ENCODE measurements at places on chromosomes 3 and 15.

DNA sequence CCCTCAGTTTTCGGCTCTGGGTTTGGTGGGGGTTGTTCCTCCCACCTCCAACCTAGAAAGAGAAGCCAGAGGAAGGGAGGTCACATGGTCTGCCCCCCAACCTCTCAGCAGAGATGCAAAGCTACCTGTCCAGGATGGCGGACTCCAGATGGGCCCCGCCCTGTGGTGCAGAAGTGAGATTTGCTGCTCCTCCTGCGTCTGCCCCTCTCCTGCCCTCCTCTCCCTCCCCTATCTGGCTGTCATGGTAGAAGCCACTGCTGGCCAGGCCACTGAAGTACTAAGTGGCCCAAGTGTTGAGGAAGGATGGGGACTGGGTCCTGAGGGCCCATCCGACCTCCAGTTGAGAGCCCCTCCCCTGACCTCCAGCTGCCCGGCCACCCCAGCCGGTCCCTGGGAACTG lies 2.1 kb upstream of the SEMA3B start:
- DNase-seq = peak; percentile 33

DNA sequence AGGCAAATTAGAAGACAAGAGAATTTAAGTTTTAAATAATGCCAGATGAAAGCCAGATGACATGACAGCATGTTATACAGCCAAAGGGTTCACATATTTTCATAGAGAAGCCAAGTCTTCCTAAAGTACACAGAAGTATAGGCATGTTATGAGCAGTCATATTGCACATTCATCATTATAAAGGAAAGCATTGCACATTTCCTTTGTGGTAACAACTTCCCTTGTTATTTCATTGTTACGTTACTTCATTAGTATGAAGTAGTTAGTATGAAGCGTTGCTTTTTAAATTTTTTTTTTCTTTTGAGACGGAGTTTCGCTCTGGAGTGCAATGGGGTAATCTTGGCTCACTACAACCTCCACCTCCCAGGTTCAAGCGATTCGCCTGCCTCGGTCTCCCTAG lies 4.6 kb upstream of the ABCC5 start:
- DNase-seq = no peak

DNA sequence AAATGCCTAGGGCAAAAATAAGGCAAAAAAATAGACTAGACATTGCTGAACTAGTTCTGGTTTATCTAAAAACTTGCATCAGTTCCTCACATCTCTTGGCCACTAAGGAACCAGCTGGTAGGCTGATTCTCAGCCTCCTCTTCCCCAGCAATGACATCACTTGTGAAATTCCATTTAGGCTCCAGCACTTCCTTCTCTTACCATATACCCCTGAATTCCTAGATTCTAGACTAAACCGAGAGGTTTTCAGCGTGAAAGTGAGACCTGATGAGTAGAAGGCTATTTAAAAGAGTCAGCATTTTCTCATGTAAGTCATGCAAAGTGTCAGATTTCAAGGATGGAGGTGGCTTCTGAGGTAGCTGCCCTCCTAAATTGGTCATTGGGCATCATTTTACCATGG lies 247.1 kb upstream of the CDIN1 start:
- no peak for DNase-seq

DNA sequence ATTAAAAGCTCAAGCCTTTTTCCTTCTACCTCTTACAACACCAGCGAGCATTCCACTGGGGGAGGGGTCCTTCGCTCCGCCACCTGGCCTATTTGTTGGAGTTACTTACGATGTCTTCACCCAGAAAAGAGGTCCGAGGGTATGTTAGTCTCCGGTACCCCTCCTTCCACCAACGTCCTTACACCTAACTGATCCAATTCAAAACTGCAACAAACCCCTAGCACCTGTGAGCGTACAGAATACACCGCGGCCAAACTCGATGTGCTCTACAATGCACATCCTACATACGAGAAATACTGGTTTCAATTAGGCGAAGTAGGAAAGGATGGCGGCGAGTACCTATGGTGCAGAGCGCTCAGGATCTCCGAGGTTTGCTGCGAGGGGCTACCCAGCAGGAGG lies 944 bp downstream of the SLITRK3 start:
- DNase-seq = peak; percentile 52

DNA sequence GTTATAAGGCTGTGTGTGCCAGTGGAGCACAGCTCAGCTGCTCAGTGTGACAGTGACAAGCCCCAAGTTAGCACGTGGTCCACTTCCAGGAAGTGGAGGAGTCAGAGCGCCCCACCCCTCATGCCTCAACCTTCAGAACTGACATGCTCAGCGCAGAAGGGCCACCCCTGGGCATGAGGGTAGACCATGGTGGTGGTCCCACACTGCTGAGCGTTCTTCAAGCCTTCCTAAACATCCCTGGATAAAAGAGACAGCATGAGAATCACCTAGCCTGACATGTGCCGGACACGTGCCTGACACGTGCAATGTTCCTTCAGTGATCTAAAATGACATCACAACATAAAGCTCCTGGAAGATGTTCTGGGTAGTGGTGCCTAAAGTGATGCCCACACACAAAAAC lies 16.8 kb downstream of the ATP10A start:
- DNase-seq = no peak

GRCh38 chr3:76958274-76958673 lies 81.6 kb upstream of the ROBO2 start:
- DNase-seq = peak; percentile 2

- DNase-seq = peak; percentile 5
Observed at GRCh38 chr3:2156244-2156847, 57.7 kb downstream of the CNTN4 start.

DNA sequence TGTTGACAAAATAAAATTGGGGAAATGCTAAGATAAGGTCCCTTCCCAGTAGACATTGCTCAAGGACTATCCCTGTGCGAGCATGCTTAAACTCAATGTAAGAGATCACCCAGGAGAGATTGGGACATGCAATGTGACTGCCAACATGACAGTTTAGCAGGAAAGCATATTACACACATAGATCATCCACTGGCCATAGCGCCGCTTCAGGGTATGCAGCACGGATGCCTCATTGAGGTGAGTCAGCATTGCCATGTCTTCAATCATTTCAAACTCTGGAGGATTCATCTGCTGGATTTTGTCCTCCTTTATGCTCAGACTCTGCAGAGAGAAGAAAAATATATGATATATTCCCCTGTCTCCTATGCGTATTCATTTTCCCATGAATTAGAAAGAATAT lies 8.9 kb downstream of the MYH15 start:
- no peak for DNase-seq

GRCh38 chr3:58329150-58329921 lies 3.4 kb upstream of the PXK start:
- no peak for DNase-seq

DNA sequence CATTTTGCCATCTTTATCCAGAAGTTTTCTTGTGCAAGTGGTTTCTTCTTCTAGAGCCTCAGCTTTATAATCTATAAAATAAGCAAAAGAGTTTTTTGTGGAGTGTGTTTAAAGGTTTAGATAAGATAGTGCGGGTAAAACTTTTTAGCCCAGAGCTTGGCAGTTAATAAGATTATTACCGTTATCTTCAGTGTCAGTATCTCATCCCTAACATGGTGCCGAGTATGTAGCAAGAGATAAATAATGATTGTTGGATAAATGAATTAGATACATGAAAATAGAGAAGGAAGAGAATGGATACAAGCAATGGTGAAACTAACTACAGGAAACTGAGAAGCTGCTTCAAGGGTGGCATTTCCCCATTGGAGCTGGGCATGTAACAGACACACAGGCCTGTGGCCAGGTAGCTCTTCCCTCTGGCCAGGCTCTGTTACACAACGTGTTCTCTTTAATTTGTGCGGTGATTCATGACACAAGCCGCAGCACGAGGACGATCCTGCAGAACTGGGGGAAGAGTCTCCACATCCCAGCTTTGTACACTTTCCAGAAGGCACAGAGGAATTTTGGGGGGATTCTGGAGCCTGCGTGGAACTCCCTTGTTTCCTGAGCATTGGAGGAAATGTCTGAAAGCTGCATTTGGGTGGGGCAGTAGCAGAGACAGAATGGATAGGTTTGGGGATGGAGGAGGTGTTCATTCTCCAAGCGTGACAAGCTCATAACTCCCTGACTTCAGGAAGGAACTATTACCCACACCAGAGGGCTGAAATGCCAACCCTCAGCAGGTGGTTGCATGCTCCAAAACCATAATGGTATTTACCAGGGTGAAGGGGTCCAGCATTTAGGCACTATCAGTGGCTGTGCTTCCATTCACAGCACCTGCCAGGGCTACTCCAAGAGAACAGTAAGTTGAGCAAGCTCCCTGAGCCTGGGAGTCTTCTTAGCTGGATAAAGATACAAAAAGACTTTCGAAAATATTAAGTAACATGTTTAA lies 14.2 kb upstream of the ST6GAL1 start:
- DNase-seq = no peak

GRCh38 chr3:45760878-45761711 lies 35.2 kb downstream of the SLC6A20 start:
- DNase-seq = peak; percentile 63

GRCh38 chr3:119343719-119344118 lies 49.5 kb downstream of the ARHGAP31 start:
- DNase-seq = no peak

- DNase-seq = no peak
Observed at GRCh38 chr3:192905980-192906678, 11.5 kb downstream of the MB21D2 start.

DNA sequence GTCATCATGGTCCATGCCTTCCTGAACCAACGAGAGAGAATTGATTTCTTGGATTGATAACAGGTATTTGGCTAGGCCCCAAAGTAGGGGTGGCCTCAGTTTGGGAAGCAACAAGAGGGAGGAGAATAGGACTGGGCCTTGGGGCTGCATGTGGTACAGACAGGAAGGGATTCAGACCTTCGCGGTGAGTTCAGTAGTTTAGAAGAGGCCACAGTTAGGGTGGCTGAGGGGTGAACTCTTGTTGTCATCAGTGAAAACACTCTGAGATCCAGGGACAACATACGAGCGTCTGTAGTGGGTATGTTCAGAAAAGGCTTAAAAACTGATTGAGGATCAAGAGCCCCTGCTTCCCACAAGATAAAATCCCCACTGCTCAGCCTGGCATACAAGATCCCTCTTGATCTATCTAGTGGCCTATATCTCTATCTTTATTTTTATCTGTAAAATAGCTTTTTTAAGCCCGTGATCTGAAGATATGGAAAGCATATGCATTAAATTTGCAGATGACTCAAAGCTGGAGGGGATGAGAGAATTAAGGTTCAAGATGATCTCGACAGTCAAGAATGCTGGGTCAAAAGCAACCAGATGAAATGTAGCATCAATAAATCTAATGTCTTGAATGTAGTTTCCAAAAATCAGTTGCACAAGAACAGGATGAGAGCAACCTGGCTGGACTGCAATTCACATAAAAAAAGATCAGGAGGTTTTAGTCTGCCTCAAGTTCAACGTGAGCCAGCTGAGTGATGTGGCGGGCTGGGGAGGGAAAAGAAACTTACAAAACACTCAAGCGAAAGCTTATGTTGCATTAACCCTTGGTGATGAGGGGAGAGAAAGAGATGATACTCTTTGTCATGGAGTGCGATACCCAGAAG lies 221.1 kb upstream of the TLE3 start:
- no peak for DNase-seq

DNA sequence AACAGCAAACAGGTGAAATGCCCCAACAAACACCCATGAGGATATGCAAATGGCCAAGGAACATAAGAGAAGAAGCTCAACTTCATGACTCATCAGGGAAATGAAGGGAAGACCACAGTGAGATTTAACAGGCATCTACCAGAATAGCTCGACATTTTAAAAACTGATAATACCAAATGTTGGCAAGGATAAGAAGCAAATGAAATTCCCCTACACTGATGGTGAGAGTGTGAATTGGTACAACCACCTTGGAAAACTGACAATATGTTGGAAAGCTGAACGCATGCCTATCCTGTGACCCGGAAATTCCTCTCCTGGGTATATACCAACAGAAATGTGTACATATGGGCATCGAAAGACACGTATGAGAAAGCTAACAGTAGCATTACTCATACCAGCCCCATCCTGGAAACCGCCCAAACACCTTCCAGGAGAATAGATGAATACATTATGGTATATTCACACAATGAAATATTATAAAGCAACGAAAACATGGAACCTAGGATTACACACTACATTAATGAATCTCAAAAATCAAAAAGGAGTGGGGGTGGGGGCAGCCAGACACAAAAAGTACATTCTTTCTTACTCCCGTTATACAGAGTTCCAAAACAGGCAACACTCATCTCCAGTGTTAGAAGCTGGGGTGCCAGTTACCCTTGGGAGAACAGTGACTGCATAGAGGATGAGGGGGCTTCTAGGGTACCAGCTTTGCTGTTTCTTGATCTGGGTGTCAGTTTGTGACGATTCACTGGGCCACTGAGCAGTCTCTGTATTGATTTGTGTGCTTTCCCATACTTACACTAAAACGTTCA lies 16.9 kb downstream of the RFTN1 start:
- no peak for DNase-seq

DNA sequence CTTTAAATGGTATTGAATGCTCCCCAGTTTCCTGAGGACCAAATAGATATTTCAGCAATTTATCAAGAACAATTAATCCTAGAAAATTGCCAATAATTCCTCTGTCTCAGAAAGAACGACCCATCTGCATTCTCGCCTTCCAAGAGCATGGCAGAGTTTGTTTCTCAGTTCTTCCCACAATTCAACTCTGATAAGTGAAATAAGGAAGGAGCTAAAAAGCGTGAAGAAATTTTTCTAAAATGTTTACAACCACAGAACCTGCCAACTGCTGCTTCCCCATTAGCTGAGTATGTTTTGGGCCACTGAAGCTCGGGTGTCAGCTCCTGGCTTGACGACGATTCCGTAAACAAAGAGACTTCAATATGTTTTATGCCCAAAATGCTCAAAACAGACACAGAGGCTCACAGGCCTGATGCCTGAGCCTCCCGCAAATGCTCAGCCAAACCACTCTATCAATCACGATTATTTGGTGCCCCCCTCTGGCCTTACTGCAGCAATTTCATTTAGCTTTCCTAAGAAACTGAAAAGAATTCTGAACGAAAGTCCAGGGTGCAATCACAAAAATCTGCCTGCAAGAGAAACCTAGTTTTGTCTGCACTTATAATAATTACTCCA lies 259.2 kb upstream of the CCDC54 start:
- peak; percentile 67 for DNase-seq

GRCh38 chr3:194996746-194997145 lies 274.2 kb downstream of the XXYLT1 start:
- DNase-seq = no peak

GRCh38 chr3:195204360-195205163 lies 66.4 kb downstream of the XXYLT1 start:
- DNase-seq = peak; percentile 75

GRCh38 chr15:87239582-87240230 lies 1016.8 kb downstream of the NTRK3 start:
- DNase-seq = no peak

All from NCI-H69 (cell line).